ENCODE measurements at places on chromosomes 12 and 14.

DNA sequence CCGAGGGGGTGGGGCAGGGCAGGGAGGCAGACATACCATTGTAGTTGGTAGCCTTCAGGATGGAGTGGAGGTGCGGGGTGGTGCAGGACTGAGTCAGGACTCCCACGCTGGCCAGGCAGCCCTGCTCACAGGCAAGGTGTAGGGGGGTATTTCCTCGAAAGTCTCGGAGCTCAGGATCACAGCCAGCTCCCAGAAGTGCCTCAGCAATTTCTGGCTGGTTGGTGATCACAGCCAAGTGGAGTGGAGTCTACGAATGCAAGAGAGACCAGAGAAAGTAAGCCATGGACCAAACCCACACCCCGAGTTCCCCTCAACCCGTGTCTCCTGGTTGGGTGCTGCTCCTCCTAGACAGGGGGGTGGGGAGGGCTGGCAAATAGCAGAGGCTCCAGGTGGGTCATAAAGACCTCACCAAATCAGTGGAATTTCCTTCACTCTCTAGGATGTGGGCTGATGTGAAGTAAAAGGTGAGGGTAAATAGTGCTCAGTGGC, 1.4 kb downstream of the NFKBIA start:
- no peak for DNase-seq

GRCh38 chr12:33440477-33440876, 858 bp upstream of the SYT10 start:
- DNase-seq, result no peak

GRCh38 chr12:67618303-67618702, 30.2 kb upstream of the DYRK2 start:
- no peak for DNase-seq

DNA sequence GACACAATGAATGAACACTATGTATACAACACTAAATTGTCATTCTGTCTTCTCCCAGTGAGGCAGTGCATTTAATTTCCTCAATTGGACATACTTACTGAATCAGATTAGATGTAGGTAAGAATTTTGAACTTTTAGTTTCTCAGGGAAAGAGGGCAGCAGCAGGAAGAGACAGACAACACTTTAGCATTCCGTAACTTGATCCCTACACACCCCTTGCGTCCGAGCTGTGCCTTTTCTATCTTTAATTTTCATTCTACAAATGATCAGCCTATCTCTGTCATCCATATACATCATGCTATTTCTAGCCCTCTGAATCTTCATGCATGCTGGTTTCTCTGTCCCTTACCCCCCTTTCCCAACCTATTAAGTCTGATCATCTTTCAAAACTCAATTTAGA, 358.0 kb upstream of the RPL10L start:
- no peak for DNase-seq

DNA sequence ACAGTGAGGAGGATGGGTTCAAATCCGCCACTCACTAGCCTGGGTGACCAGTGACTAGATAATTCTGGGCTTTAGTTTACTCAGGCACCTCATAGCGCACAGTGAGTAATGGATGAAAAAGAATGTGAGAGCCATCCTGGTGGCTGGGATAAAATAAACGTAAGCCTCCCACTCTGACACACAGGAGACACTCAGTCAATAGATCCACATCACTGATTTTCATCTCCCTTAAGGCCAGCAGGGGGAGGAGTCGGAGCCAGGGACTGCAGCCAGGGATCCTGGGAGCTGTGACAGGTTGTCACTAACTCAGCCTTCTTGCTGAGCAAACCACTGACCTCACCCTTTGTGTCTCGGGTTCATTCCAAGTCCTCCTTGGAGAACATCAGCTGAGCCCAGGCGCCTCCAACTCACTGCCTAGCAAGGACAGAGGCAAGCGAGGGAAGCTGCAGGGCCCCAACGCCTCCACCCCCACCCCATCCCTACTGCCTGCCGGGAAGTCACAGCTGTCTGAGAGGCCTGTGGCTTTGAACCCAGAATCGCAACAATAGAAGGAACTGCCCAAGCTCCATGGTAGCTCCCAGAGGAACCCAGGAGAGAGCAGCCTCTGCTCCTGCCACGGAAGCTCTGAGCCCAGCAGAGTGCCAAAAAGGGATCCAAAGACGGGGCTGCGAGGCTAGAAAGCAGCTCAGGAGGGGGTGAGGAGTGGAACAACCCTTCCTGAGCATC, 30.7 kb downstream of the PXN start:
- DNase-seq, result no peak

DNA sequence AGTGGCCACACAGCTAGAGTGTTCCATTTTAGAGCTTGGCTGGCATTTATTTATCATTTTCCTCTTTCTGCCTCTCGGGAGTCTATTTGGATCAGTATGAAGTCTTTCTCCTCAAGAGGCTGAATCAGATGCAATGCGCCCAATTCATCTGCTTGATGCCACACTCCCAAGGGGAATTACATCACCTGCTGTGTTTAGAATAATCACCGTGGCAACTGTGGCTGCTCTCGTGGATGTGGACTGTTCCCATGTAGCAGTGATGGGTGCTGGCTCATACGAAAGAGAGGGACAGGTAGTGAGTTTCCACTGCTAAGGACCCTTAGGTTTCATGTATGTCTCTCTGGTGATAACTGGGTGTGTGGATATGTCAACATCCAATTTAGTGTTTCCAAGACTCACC, 70.7 kb downstream of the SRRM4 start:
- no peak for DNase-seq

GRCh38 chr12:16175840-16176239, 101.6 kb downstream of the SLC15A5 start:
- no peak for DNase-seq

- peak; percentile 30 for DNase-seq
Observed at GRCh38 chr14:106511006-106511799, 984.8 kb downstream of the TMEM121 start.

GRCh38 chr12:71799106-71799505, 40.5 kb upstream of the TBC1D15 start:
- DNase-seq, result no peak

DNA sequence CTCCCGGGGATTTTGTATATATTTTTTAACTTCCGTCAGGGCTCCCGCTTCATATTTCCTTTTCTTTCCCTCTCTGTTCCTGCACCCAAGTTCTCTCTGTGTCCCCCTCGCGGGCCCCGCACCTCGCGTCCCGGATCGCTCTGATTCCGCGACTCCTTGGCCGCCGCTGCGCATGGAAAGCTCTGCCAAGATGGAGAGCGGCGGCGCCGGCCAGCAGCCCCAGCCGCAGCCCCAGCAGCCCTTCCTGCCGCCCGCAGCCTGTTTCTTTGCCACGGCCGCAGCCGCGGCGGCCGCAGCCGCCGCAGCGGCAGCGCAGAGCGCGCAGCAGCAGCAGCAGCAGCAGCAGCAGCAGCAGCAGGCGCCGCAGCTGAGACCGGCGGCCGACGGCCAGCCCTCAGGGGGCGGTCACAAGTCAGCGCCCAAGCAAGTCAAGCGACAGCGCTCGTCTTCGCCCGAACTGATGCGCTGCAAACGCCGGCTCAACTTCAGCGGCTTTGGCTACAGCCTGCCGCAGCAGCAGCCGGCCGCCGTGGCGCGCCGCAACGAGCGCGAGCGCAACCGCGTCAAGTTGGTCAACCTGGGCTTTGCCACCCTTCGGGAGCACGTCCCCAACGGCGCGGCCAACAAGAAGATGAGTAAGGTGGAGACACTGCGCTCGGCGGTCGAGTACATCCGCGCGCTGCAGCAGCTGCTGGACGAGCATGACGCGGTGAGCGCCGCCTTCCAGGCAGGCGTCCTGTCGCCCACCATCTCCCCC, 777 bp downstream of the ASCL1 start:
- no peak for DNase-seq

DNA sequence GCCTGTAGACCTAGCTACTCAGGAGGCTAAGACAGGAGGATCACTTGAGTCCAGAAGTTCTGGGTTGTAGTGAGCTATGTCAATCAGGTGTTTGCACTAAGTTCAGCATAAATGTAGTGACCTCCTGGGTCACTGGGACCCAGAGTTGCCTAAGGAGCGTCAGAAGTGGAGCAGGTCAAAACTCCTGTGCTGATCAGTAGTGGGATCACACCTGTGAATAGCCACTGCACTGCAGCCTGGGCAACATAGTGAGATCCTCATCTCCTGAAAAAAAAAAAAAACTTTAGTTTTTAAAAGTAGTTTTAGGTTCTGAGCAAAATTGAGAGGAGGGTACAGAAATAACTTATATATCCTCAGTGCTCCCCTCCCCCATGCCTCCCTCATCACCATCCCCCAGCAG, 42.2 kb downstream of the MRPL42 start:
- no peak for DNase-seq

- DNase-seq, result no peak
Observed at GRCh38 chr14:68711561-68712309, 81.1 kb downstream of the ZFP36L1 start.

- DNase-seq, result peak; percentile 30
Observed at GRCh38 chr12:108568338-108569154, 6.2 kb downstream of the ISCU start.

GRCh38 chr12:12521044-12521485, 41.6 kb downstream of the DUSP16 start:
- no peak for DNase-seq

GRCh38 chr12:43669373-43669772, 89.2 kb downstream of the PUS7L start:
- no peak for DNase-seq

DNA sequence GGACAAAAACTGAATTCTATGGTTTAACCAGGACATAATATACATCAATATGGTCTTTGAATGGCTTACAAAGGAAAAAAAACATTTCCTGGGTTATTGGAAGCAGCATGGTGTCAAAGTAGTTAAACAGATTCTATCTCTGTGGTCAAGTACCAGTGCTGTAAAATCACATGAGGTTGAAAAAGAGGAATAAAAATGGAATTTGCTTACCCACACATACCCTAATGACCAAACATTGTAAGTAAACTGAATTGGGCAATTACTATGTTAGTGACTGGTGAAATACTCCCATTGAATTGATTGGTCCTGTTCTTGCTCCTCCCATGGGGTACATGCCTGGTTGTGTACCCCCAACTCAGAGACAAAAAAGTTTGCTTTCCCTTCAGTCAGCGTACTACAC, 19.6 kb downstream of the IFNG start:
- no peak for DNase-seq

DNA sequence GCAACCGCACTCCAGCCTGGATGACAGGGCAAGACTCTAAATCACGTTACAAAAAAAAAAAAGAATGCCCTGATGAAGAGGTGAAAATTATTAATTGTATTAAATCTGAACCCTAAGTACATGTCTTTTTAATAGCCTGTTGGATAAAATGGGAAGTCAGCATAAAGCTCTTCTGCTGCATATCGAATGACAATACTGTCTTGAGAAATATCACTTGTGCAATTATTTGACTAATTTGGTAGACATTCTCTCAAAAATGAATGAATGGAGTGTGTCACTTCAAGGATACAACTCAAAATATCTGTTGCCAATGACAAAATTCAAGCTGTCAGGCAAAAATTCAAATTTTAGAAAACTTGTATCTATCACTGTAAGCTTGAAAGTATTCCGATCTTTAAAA, 38.9 kb downstream of the DNAI7 start:
- DNase-seq, result no peak

DNA sequence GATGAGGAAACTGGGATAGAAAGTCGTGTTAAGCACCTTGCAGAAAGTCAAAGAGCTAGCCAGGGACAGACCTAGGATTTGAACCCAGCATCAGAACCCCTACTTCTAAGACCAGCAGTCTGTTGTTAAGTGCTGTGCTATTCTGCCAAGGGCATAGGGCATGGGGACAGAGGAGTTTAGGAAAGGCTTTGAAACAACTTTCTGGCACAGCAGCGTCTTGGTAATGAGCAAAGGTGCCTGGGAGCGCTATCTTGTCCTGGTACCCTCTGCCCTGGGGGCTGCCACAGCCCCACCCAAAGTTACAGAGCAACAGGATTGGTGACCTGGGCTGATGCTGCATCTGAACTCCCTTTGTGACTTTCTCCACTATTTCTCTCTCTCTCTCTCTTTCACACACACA, 1108.1 kb downstream of the BCL11B start:
- no peak for DNase-seq

GRCh38 chr12:1592444-1593173, 1.8 kb downstream of the FBXL14 start:
- no peak for DNase-seq

DNA sequence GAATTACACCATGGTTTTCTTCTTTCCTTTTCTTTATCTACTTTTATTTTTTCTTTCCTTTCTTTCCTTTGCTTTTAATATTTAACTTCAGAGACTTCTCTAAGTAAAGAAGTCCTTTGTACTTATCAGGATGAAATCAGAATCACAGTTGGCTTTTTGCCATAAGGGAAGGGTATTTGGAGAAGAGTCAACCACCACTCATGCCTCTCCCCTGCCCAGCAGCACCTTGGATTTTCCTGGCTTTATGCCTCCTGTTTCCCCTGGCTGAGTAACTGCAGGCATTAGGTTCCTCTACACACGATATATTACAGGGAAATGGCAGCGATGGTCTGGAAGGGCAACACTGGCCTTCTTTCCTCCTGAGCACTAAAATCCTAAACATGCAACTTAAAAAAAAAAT, 266.4 kb upstream of the CAND1 start:
- no peak for DNase-seq

DNA sequence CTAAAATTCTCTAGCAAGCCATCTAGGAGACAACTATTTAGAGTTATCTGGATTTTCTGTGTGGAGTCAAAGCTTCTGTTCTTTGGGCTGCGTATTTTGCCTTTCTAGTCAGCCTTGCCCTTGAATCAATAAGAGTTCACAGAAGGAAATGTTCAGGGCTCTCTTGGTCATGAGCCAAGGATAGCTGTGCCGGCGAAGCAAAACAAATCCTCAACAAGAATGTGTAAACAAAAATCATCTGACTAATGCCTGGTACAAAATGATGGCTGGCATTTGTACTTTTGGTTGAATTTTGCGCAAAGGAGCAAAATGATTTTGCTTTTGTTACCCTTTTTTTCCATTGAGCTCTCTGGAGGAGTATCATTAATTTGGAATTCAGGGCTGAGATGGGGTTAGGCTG, 171.1 kb downstream of the DACT1 start:
- no peak for DNase-seq

DNA sequence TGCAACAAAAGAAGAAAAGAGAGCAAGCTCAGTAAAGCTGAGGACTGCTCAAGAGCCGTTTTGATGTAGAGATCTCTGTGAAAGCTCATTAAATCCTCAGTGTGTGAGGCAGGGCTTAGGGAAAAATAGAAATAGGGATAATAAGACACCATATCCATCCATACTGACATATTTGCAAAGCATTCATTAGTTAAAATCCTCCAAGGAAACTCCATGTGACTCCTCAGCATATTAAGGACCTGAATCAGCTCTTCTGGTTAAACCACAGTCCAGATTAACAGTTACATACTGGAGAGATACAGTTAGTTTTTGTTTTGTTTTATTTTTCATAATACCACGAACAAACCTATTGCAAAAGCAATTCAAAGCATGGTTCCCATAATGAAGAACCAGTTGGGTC, 288.2 kb downstream of the PAWR start:
- no peak for DNase-seq

- no peak for DNase-seq
Observed at GRCh38 chr12:18965203-18965602, 164.3 kb upstream of the PLEKHA5 start.

GRCh38 chr12:124387528-124387911, 92.6 kb downstream of the RFLNA start:
- DNase-seq, result no peak

All from stimulated activated CD8-positive, alpha-beta memory T cell treated with anti-CD3 and anti-CD28 coated beads, Interleukin-2, amount 100 ng/mL, for 1 hour (primary cell).